ENCODE measurements at places on chromosomes 6 and 20.

- no peak for DNase-seq
These were observed 2.6 kb upstream of the TAAR6 start for GRCh38 chr6:132567566-132567965.

DNA sequence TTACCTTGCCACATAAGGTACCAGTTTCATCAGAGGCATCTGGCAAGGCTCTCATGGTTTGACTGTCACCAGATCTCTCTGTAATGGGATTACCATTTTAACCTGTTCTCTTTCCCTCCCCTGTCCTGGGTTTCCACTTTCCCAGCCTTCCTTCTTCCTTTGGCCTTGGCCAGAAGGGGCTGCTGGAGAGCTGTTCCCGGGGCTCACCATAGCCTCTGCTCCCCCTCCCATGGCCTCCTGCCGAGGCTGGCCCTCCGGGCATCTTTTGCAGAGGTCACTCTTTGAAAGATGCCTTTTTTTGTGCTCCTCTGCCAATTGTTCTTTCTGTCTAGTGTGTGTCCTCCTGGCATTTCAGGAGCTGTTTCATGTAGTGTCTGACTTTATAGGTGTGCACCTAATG, 100.7 kb upstream of the SCP2D1 start:
- no peak for DNase-seq

DNA sequence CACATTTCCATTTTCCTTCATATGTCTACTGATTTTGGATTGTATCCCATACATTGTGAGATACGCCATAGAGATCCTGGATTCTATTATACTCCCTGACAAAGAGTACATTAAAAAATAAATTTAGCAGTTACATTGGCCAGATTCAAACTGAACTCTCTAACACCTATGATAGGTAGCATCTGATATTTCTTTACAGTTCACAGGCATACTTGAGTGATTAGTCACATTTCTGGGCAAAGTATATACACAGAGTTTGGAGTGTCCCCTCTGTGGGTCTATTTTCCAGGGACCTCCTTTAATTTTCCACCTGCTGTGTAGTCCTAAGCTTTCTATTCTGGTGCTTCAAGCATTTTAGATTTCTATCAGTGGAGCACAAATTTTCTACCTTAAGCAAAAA, 96.4 kb downstream of the TBC1D32 start:
- no peak for DNase-seq

DNA sequence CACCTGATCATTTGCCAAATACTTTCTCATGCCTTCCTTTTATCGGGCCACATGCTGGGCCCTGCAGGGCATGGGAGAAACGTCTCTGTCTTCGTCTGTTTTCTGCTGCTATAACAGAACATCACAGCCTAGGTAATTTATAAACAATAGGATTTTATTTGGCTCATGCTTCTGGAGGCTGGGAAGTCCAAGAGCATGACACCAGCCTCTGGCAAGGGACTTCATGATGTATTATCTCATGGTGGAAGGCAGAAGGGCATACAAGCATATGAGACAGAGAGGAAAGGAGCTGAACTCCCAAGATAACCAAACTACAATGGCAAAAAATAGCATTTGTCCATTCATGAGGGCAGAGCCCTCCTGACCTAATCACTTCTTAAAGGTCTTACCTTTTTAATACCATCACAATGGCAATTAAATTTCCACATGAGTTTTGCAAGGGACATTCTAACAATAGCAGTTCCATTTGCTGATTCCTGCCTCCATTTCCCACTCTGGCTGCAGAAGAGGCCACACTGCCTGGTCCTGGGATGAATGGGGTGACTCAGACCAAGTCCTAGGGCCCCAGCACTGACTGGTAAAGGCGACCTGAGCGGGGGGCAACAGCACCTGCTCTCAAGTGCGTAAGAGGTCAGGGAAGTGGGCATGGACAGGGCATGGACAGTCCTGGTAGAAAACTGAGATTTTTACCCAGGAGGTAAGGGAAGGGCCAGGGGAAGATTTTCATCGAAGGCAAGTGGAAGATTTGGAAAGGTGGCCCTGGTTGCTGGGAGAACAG, 5.1 kb upstream of the ZBP1 start:
- DNase-seq, result no peak

DNA sequence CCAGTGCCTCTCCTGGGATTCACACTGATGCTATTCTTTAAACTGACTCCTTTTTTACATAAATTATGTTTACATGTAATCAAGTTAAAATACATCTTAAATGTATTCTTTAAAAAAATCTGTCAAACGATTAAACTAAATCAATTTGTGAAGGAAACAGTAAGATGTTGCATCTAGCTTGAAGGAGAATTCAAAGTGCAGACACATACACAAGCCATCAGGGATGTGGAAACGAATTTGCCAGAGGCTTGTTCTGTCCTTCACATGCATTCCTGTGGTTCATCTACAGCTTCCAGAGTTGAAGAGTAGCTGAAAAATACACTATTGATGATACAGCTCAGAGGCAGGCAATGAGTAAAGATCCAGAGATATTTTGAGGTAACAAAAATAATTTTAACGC, 7.3 kb upstream of the BPIFB3 start:
- DNase-seq, result no peak

DNA sequence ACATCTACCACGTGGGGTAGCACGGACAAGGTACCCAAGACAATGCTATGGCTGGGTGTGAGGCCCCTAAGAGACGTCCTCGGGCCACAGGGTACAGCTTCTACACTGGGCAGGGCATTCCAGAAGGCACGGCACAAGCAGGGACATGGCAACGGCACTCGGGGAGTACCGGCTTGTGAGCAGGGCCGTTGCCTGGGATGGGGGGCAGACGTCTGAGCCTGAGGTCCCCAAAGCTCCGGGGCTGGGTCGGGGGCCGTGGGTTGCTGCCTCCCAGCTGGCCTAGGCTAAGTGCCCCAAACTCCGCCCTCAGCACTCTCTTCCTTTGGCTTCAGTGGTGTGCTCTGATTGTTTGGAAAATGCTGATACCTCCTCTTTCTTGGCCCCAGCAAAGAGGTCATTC, 110.6 kb downstream of the SULF2 start:
- DNase-seq, result peak; percentile 32
